ENCODE measurements at places on chromosomes 11 and 22.

DNA sequence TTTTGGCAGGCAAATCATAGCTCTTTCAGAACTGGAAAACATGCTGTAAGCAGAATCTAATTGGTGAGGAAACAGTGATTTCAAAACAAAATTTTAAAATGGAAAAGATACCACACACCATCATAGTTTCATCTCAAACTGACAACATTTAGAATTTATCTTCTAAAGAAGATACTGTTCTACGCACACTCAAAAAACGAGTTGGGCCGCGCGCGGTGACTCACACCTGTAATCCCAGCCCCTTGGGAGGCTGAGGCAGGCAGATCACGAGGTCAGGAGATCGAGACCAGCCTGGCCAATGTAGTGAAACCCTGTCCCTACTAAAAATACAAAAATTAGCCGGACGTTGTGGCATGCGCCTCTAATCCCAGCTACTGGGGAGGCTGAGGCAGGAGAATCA, 44.2 kb upstream of the ADSL start:
- no peak for DNase-seq

DNA sequence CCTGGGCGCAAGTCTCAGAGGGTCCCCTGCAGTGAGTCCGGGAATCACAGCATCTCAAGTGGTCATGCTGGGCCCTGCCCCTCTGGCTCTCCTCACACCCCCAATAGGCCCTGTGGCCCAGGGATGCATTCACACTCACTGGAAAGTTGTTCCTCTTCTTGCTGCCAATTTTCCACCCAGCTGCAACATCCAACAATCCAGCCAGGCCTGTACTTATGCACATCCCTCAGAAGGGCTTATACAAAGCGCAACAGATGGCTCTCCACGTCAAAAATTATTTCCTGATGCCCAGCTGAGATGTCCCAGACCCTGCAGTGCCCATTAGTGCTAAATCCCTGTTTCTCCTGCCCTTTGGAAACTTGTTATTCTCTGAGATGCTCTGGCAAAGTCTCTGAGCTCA, 407.8 kb upstream of the NARS2 start:
- no peak for DNase-seq

GRCh38 chr22:21102659-21103267, 57.0 kb downstream of the LRRC74B start:
- peak; percentile 54 for DNase-seq

GRCh38 chr11:89205378-89205777, 27.7 kb downstream of the TYR start:
- DNase-seq, result no peak

Measured in activated effector memory CD4-positive, alpha-beta T cell treated with Interleukin-2 at 50 U/mL for 16 hours (primary cell).